Vagina (tissue), 2 donors: ENCODE measurements at places on chromosomes 6 and 20.

GRCh38 chr6:130587778-130588520, 222.1 kb downstream of the TMEM200A start:
- no peak overlapping the region for H3K27ac ChIP-seq
- no peaks in the 10 kb centered on the region for H3K36me3 ChIP-seq
- H3K27me3 ChIP-seq = no peaks in the 10 kb centered on the region
- no peak overlapping the region for H3K4me3 ChIP-seq
- no peaks in the 10 kb centered on the region for H3K4me1 ChIP-seq
- no peak for DNase-seq

- H3K4me3 ChIP-seq = no peak overlapping the region
- H3K36me3 ChIP-seq = no peaks in the 10 kb centered on the region
- no peaks in the 10 kb centered on the region for H3K4me1 ChIP-seq
- no peak overlapping the region for H3K27ac ChIP-seq
Measured at GRCh38 chr20:24938498-24938897, 10.6 kb upstream of the CST7 start.

DNA sequence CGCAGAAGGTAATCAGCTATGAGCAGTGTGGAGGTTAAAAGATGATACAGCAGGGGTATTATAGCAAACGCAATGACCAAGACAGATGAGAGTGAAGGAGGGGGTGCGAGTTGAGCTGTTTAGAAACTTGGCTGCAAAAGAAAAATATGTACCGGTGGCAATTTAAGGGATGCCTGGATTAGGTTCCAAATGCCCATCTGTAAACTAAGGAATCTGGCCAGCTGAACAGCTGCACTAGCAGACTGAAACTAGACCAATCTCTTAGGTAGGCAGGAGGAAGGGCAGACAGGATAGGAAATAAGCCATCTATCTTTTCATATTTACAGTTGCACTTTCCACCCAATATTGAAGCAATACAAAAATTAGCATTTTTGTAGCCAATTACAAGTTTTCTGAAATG, 407.6 kb downstream of the HTR1B start:
- no peak overlapping the region for H3K27ac ChIP-seq
- H3K4me3 ChIP-seq = no peak overlapping the region
- no peaks in the 10 kb centered on the region for H3K27me3 ChIP-seq
- DNase-seq = no peak
- H3K4me1 ChIP-seq = no peaks in the 10 kb centered on the region

- H3K36me3 ChIP-seq = no peaks in the 10 kb centered on the region
- no peak overlapping the region for H3K4me3 ChIP-seq
Measured at GRCh38 chr6:80209430-80209829, 103.0 kb downstream of the BCKDHB start.

GRCh38 chr20:5989539-5989938, 39.1 kb downstream of the MCM8 start:
- no peaks in the 10 kb centered on the region for H3K4me1 ChIP-seq
- no peak for DNase-seq
- no peaks in the 10 kb centered on the region for H3K27me3 ChIP-seq
- H3K36me3 ChIP-seq = peaks cover 3% of the 10 kb centered on the region
- H3K27ac ChIP-seq = no peak overlapping the region

- H3K36me3 ChIP-seq = no peaks in the 10 kb centered on the region
- H3K4me3 ChIP-seq = peak within 1 kb of the TSS; percentile 82
- peaks cover 20% of the 10 kb centered on the region for H3K4me1 ChIP-seq
- H3K27me3 ChIP-seq = no peaks in the 10 kb centered on the region
Measured at GRCh38 chr6:36874443-36875249, at the start of gene PPIL1. PPIL1 (minus strand) TSS chr6:36874803; CDS start chr6:36874772, 31 bp downstream.

DNA sequence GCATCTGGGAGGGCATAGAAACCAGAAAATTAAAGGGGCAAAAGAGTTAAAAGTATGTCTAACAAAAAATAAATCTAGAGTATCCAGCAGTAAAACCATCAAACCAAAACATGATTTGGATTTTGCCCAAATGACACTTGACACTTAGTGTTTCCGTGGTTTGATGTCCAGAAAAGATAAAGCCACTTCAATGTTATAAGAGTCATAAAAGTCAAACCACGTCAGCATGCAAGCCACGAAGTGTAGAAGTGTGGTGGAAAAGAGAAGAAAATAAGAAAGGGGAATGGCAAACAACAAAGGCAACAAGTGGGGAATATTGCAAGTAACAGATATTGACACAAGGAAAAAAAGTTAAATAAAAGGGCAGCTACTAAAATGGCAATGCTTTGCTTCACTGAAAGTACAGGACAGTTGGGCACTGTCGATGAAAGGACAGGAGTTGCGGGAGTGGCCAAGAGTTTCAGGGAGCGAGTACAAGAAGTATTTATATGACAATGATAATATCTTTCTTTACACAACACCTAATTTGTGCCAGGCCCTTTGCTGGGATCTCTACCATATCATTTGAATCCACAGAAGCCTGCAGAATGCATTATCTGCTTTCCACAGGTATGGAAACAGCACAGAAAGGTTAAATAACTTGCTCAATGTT, 6.3 kb upstream of the HDDC2 start:
- no peaks in the 10 kb centered on the region for H3K4me1 ChIP-seq
- H3K4me3 ChIP-seq = no peak overlapping the region
- no peaks in the 10 kb centered on the region for H3K36me3 ChIP-seq

GRCh38 chr6:42467651-42468050, 15.9 kb upstream of the TRERF1 start:
- no peaks in the 10 kb centered on the region for H3K4me1 ChIP-seq
- no peak overlapping the region for H3K27ac ChIP-seq
- no peaks in the 10 kb centered on the region for H3K36me3 ChIP-seq
- H3K27me3 ChIP-seq = no peaks in the 10 kb centered on the region
- no peak overlapping the region for H3K4me3 ChIP-seq
